Activated naive CD8-positive, alpha-beta T cell treated with anti-CD3 and anti-CD28 coated beads for 36 hours (primary cell): ENCODE measurements at places on chromosomes 1 and 21.

- peaks cover 5% of the 10 kb centered on the region for H3K36me3 ChIP-seq
- peak overlapping the region; percentile 69 for H3K27ac ChIP-seq
- H3K27me3 ChIP-seq = no peaks in the 10 kb centered on the region
- peak overlapping the region; percentile 84 for H3K4me3 ChIP-seq
These were observed 686 bp downstream of the MIIP start for GRCh38 chr1:12019858-12020509.

DNA sequence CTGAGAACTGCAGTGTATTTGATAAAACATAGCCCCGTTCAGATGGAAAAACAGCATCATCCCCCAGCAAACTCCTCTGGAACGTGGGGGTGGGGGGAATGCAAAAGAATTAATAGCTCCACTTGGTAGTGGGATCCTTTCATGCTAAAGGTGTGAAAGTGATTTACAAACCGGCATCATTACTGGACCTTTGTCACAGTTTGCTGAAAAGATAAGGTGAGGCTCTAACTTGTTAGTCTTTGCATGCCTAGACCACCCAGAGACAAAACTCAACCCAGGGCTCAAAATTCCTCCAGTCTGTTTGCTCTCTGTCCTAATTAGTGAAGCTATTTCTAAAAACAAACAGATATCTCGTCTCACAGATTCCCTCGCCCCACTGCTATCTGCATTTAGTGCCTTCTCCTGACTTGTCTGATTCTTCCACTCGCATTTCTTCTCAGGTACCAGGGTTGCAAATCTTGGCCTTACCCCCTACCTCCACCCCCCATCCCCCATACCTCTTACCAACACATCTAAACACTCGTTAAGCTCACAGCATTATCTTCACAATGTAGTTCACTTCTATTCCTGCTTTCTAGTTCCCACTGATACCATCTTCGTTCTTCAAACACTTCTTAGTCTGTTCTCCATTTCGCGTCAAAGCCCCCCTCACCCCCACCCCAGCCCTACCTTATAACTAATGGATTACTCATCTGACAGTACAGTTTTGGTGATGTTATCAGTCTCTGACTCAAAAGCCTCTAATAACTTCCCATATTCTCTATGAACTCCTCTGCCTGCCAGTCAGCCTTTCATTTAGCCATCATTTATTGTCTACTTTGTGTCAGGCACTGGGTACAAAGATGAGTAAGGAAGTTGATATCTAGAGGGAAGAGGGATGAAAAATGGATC is 11.8 kb downstream of the IER5 start:
- H3K4me3 ChIP-seq = peak overlapping the region; percentile 68
- peak overlapping the region; percentile 95 for H3K27ac ChIP-seq
- H3K36me3 ChIP-seq = peaks cover 1% of the 10 kb centered on the region
- no peaks in the 10 kb centered on the region for H3K27me3 ChIP-seq

DNA sequence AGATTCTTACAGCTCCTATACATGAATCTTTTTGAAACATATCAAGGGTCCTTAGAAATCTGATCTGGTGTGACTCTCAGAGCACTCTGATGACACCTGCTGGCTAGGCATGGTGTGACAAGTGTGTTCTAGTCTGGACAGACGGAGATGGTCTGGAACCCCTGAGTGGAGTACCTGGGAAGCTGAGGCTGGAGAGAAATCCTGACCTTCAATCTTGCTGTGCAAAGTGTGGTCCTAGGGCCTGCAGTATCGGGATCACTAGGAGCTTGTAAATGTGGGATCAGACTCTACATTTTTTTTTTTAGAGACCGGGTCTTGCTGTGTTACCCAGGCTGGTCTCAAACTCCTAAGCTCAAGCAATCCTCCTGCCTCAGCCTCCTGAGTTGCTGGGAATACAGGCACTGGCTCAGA is 78.6 kb upstream of the SOD1 start:
- peak; percentile 63 for DNase-seq
- H3K27ac ChIP-seq = no peak overlapping the region
- H3K27me3 ChIP-seq = no peaks in the 10 kb centered on the region
- H3K4me3 ChIP-seq = no peak overlapping the region

GRCh38 chr1:243582326-243582725 is 267.7 kb downstream of the AKT3 start:
- no peaks in the 10 kb centered on the region for H3K27me3 ChIP-seq
- no peak overlapping the region for H3K27ac ChIP-seq
- no peak for DNase-seq
- peaks cover 66% of the 10 kb centered on the region for H3K36me3 ChIP-seq
- H3K4me3 ChIP-seq = no peak overlapping the region

DNA sequence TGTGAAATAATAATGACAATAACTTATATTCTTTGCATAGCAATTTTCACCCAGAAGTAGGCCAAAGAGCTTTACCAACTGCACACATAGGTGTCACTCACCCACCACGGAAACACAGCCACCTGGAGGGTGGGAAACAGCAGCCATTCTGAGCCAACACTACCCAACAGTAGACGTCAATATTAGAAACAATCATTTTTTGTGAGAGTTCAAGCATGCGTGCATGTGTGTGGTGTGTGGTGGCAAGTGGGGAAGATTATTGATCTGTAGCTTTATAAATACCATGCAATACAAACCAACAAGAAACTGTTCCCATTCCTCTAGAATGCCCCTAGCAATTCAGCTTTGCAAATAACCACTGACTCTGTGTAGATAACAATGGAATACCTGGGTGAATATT is 19.1 kb downstream of the PROX1 start:
- H3K27me3 ChIP-seq = no peaks in the 10 kb centered on the region
- no peak for DNase-seq
- no peaks in the 10 kb centered on the region for H3K36me3 ChIP-seq
- no peak overlapping the region for H3K4me3 ChIP-seq
- H3K27ac ChIP-seq = no peak overlapping the region
- H3K4me1 ChIP-seq = no peaks in the 10 kb centered on the region

DNA sequence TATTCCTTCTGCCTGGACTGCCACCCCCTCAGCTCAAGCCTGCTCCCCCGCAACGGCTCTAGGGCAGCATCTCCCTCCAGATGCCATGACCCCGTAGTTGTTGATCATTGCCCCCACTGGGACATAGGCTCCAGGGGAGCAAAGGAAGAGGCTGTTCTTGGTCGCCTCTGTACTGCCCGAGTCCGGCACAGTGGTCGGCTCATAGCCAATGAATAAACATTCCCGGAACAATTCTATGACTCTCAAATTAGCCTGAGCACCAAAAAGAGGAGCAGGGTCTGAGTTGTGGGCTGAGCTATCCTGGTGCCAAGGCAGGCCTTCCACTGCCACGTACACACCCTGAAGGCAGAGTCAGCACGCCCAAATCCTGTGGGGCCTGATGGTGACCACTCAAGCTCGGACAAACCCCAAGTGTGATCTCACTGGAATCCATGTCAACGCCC is 33.1 kb downstream of the CAPZB start:
- H3K36me3 ChIP-seq = peaks cover 33% of the 10 kb centered on the region
- H3K4me1 ChIP-seq = peaks cover 85% of the 10 kb centered on the region
- no peak for DNase-seq
- H3K27me3 ChIP-seq = no peaks in the 10 kb centered on the region
- peak overlapping the region; percentile 2 for H3K27ac ChIP-seq

GRCh38 chr1:245168906-245169305 is 14.1 kb downstream of the KIF26B start:
- no peak for DNase-seq
- H3K36me3 ChIP-seq = no peaks in the 10 kb centered on the region
- no peak overlapping the region for H3K27ac ChIP-seq
- peaks cover 2% of the 10 kb centered on the region for H3K4me1 ChIP-seq
- H3K27me3 ChIP-seq = peaks cover 54% of the 10 kb centered on the region

DNA sequence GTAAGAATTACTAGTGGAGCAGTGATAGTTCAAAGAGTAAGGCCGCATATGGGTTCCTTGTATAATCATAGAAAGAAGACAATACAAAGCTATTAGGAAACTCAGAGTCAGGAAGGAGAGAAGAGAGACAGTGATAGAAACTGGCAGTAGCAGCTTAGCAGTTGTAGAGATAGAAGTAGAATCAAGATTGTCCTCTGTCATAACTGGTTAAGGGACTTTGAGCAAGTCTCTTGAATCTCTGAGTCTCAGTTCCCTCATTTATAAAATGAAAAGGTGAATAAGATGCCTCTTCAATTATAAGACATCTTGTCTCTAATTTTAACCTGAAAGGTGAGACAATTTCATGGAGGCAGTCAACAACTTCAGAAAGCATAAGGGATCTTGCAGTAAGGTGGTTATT is 6.5 kb upstream of the RALGPS2 start:
- no peaks in the 10 kb centered on the region for H3K36me3 ChIP-seq
- no peak overlapping the region for H3K4me3 ChIP-seq
- no peaks in the 10 kb centered on the region for H3K4me1 ChIP-seq
- DNase-seq = no peak
- H3K27ac ChIP-seq = no peak overlapping the region

DNA sequence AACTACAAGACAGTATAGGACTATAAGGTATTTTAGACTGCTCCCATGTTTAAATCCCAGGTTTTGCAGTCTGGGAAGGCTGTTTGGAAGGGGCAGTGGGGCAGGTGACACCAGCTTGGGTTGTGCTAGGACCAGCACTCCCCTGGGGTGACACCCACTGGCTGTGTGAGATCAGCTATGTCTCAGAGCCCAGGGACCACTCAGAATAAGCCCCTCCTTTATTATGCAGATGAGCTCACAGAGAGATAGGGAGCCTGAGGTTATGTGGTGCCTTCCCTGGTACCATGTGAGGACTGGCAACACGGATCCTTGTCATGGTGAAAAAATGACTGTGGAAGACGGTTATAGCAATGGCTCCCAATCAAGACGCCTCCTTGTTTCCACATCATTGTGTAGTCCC is 71.0 kb downstream of the NENF start:
- DNase-seq = no peak
- no peaks in the 10 kb centered on the region for H3K4me1 ChIP-seq
- H3K27me3 ChIP-seq = no peaks in the 10 kb centered on the region
- no peak overlapping the region for H3K27ac ChIP-seq
- no peaks in the 10 kb centered on the region for H3K36me3 ChIP-seq

DNA sequence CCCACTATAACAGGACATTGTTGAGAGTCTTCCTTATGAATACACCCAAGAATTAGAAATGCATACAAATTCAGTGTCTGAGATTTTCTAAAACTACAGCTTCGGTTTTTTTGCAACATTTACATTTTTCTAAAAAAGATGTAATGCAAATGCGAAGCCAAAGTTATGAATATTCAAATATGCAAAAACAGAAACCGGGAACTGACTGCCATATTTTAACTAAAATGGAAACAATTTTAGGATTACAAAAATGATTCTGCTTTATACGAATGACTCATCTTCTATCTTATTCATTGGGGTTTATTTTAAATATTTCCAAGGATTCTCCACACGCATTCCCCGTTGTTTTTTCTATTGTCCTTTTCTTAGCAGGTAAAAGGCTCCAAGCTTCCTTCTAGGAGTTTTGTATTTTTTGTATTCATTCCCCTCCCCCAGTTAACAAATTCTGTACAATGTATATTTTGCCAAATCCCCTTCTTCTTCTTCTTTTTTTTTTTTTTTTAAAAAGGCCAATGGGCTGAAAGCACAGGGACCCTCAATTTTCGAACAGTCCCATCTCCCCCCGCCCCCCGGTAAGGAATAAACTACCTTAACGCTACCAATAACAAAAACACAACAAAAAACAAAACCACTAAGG is 1.0 kb downstream of the ARPC5 start:
- H3K27ac ChIP-seq = peak overlapping the region; percentile 92
- DNase-seq = no peak
- peaks cover 4% of the 10 kb centered on the region for H3K27me3 ChIP-seq
- H3K4me3 ChIP-seq = peak overlapping the region; percentile 99
- peaks cover 39% of the 10 kb centered on the region for H3K4me1 ChIP-seq

DNA sequence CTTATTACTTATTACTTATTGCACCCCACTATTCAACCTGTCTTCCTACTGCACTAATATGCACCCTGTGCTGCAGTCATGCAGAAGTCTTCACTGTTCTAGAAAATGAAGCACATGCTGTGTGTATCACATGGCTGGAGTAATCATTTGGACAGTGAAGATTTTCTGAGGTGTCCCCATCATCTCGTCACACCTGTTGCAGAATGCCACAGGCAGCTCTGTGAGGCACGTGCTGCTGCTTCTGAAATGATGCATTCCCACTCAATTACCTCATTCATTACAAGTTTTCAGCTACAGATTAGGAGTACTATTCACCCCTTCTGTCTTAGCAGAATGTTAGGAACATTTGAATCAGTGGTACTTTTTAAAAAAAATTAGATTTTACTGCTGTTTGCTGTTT is 325.7 kb upstream of the ST6GALNAC5 start:
- no peaks in the 10 kb centered on the region for H3K4me1 ChIP-seq
- H3K27me3 ChIP-seq = no peaks in the 10 kb centered on the region
- H3K36me3 ChIP-seq = peaks cover 4% of the 10 kb centered on the region
- no peak for DNase-seq
- H3K4me3 ChIP-seq = no peak overlapping the region

GRCh38 chr1:214418391-214418790 is 133.0 kb downstream of the PTPN14 start:
- DNase-seq = no peak
- H3K36me3 ChIP-seq = no peaks in the 10 kb centered on the region
- H3K4me3 ChIP-seq = no peak overlapping the region
- no peaks in the 10 kb centered on the region for H3K27me3 ChIP-seq
- peaks cover 4% of the 10 kb centered on the region for H3K4me1 ChIP-seq
- no peak overlapping the region for H3K27ac ChIP-seq

GRCh38 chr21:34887105-34887442 is 162.0 kb downstream of the RUNX1 start:
- DNase-seq = no peak
- peak overlapping the region; percentile 94 for H3K4me3 ChIP-seq
- peaks cover 6% of the 10 kb centered on the region for H3K27me3 ChIP-seq
- H3K4me1 ChIP-seq = peaks cover 55% of the 10 kb centered on the region
- H3K36me3 ChIP-seq = peaks cover 22% of the 10 kb centered on the region

- H3K4me1 ChIP-seq = peaks cover 10% of the 10 kb centered on the region
- H3K27ac ChIP-seq = peak within 1 kb of the TSS; percentile 40
- DNase-seq = peak; percentile 71
- H3K27me3 ChIP-seq = peaks cover 15% of the 10 kb centered on the region
These were observed at the start of gene CR2 for GRCh38 chr1:207454046-207454964. Gene CR2, plus strand, starts transcription at chr1:207454328. Its CDS starts 91 bp downstream, at chr1:207454419.

- H3K4me3 ChIP-seq = no peak overlapping the region
- no peak overlapping the region for H3K27ac ChIP-seq
- H3K4me1 ChIP-seq = no peaks in the 10 kb centered on the region
These were observed 18.6 kb upstream of the COQ8A start for GRCh38 chr1:226921504-226921903.

DNA sequence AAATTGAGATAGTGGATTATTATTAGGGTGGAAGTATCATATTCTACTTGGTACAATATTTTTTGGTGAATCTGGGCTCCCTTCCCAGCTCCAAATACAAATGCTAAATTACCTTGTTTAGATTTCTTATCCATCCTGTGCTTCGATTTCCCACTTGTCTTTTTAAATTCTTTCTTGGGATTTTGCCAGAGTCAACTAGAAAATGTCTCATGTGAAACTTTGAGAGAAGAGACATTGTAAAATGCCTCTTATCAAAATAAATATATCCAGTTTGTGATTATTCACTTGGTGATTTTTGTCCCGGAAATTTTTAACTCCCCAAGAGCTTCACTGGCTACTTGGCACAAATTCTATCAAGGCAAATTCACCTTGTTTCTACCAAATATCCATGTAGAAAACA is 202.0 kb downstream of the FMN2 start:
- no peak overlapping the region for H3K27ac ChIP-seq
- no peaks in the 10 kb centered on the region for H3K36me3 ChIP-seq
- H3K4me3 ChIP-seq = no peak overlapping the region
- no peak for DNase-seq
- H3K27me3 ChIP-seq = no peaks in the 10 kb centered on the region

GRCh38 chr1:53584777-53585107 is 125.5 kb downstream of the DMRTB1 start:
- no peaks in the 10 kb centered on the region for H3K27me3 ChIP-seq
- no peaks in the 10 kb centered on the region for H3K36me3 ChIP-seq
- H3K27ac ChIP-seq = no peak overlapping the region
- no peak overlapping the region for H3K4me3 ChIP-seq
- DNase-seq = no peak
- peaks cover 11% of the 10 kb centered on the region for H3K4me1 ChIP-seq
